ENCODE measurements at places on chromosomes 7 and 10.

- DNase-seq, result no peak
Measured at GRCh38 chr10:132965411-132966057, 23.2 kb upstream of the CFAP46 start.

DNA sequence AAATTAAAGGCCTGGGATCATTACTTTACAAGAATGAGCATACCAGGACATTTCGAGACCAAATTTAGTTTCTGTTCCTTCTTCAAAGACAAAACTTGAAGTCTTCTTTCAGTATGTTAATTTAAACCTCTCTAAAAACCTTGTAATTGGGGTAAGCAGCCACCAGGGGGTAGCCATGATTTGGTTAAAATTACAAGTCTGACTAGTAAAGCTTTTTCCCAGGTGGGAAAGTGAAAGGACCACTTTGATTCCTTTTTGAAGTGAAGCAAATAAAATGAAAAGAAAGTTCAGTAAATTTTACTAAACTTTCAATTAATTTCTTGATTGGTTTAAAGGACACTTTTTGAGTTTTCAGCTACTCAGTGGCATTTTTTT lies 294.3 kb downstream of the BBS9 start:
- DNase-seq, result no peak

- no peak for DNase-seq
Measured at GRCh38 chr10:122445469-122445868, 9.0 kb upstream of the ARMS2 start.

- DNase-seq, result no peak
Measured at GRCh38 chr10:24930427-24930826, 22.0 kb downstream of the PRTFDC1 start.

- DNase-seq, result no peak
Measured at GRCh38 chr10:45418849-45419675, 45.0 kb downstream of the ALOX5 start.

DNA sequence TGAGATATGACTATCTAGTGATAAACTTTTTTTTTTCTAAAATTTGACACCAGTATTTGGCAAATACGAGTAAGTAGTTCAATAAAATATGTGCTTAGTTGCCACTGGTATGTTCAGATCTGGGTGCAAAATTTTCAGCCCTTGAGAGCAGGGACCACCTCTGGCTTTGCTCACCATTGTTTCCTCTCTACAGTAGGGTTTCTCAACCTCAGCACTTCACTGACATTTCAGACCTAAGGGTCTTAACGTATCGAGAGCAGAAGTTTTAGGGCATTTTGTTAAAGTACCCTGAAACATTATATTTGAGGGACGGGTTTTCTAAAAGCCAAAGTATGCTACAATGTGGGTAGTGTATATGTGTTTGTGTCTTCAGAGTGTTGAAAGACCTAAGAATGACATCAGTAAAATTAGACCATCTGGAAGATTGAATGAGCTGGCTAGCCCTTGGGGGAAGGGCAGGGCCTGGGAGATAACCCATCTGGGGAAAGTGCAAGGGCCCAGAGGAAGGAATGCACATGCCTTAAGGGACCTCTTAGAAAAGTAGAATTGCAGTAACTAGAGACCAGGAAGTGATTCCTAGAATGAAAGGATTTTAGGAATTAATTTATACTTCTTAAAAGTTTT lies 11.8 kb downstream of the BZW2 start:
- DNase-seq, result no peak

GRCh38 chr7:43668035-43668434 lies 61.3 kb downstream of the COA1 start:
- DNase-seq, result no peak

DNA sequence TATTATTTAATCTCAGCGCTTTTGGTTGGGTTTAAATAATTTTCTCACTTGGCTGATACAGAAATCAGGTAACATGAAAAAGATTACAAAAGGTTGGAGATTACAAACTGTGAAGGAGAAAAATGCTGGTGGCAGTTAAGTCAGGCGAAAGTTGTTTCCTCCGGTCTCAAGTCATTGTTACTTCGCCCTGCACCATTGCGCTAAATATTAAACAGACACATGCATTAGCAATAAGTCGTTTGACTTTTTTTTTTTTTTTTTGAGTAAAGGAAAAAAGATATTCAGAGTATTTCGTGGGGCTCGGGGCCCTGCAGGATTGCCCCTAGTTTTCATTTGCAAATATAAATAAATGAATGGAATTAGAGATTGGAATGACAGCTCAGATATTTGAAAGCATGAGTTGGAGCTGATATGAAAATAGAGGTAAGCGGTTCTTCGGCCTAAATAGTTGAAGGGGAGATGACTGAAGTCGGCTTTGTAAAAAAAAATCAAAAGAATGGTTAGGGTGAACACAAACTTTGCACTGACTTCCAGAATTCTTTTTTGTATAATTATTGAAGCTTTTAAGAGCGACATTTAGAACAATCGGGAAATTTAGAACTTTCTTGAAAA lies 914 bp downstream of the SDHAF3 start:
- no peak for DNase-seq

DNA sequence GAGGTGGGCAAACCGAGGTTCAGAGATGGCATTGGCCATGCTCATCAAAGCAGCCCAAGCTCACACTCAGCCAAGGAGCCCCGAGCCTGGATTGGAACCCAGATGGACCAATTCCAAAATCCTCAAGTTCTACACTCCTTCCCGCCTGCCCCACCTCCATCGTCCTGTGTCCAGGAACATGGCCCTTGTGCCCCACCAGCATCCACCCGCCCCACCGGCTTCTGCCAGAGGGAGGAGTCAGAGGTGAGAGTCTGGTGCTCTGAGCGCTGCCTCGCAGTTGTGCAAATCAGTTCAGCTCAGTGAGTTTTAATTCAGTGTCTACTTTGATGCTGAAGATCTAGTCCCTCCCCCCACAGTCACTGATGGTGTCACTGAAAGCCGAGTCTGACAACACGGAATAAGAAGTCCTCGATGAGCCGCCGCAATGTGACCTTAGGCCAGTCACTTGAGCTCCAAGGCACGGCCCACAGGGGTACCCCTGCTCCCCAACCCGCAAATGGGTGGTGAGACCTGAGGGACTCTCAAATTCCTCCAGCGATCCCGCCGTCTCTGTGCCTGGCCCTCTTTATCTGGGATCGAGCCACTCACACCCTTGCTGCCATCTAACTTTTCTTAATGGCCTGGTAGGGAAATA lies 26.3 kb downstream of the PRKAG2 start:
- DNase-seq, result no peak

- no peak for DNase-seq
Measured at GRCh38 chr7:51059504-51060142, 257.0 kb downstream of the COBL start.

- DNase-seq, result no peak
Measured at GRCh38 chr10:123392182-123392963, 238.2 kb downstream of the BUB3 start.

DNA sequence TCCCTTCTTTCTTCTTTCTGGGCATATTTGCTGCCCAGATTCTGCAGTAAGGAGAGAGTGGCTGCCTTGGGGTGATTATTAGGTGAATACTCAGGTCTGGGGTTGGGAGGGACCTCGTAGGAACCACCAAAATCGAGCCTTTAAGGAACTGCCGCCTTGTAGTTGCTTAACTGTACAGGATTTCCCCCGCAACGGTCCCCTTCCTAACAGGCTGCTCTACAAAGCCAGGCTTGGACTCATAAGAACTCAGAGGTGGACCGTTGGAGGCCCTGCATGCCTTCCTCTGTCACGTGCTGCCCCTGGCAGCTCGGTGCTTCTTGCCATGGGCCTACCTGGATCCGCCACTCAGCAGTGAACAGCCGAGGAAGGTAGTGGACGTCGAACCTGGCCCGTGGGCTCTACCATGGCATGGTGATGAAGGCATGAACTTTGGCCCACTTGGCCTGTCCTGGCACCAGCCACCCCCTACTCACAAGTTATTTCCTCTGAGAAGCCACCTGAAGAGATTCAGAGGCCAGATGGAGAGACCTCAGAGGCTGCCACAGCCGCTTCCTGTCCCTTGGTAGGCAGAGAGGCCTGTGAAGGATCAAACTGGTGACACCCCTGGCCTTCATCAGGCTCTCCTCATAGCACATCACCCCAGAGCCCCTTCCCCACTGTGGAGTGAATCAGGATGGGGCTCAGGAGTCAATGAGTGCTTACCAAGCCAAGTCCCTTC lies 54.6 kb downstream of the NOD1 start:
- no peak for DNase-seq

- no peak for DNase-seq
Measured at GRCh38 chr10:51389415-51390321, 309.7 kb downstream of the CSTF2T start.

DNA sequence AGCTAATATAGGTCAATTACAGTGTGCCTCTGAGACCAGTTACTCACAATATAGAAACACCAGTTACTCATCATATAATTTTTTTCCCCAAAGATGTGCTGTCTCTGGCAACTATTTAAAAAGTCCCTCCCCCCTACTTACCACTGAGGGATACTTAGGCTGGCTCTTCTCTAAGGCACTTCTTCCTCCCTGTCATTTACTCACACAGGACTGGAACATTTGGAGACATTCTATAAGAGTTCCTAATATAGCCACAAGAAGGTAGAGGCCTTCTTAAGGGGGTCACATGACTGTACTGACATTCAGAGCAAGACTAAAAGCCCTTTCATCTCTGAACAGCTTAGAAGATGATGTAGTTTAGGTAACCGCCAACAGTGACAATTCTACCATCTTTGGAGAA lies 44.4 kb upstream of the SLIT1 start:
- no peak for DNase-seq

DNA sequence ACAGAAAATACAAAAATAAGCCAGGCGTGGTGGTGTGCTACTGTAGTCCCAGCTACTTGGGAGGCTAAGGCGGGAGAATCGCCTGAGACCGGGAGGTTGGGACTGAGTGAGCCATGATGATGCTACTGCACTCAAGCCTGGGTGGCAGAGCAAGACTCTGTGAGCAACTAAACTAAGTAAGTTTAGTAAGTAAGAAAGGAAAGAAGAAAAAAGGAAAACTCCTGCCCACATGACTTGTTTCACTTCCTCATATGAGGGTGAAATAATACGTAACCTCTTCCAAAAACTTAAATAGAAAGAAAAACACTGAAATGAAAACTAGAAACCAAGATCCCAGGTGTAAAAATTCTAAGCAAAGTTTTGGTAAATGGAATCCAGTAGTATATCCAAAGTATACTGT lies 79.6 kb downstream of the LARP4B start:
- DNase-seq, result no peak

- no peak for DNase-seq
Measured at GRCh38 chr10:75718991-75719390, 287.6 kb downstream of the LRMDA start.

DNA sequence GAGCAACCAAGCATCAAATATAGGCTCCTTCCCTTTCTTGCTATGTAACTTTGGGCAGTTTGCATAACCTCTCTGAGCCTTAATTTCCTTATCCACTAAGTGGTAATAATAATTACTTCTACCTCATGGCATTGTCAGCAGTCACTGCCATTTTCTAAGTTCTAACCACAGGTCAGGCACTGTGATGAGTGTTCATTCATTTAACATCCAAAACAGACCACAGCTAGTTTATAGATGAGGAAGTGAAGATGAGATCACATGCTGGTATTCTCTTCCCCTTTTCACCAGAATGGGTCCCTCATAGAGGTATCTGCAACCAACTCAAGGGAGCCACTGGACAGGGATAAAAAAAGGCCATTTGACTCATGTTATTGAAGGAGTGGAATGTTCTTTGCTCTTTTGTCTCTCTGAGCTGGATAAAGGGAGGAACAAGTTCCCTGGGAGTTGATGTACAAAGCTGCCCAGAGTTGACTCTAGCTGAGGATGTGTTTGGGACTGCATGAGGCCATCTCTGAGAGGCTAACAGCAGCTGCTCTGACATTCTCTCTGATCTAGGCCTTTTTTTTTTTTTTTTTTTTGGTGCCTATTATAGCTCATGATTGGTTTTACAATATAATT lies 65.0 kb downstream of the DNAJC12 start:
- DNase-seq, result no peak

- DNase-seq, result no peak
Measured at GRCh38 chr7:22563621-22564241, 63.7 kb upstream of the STEAP1B start.

DNA sequence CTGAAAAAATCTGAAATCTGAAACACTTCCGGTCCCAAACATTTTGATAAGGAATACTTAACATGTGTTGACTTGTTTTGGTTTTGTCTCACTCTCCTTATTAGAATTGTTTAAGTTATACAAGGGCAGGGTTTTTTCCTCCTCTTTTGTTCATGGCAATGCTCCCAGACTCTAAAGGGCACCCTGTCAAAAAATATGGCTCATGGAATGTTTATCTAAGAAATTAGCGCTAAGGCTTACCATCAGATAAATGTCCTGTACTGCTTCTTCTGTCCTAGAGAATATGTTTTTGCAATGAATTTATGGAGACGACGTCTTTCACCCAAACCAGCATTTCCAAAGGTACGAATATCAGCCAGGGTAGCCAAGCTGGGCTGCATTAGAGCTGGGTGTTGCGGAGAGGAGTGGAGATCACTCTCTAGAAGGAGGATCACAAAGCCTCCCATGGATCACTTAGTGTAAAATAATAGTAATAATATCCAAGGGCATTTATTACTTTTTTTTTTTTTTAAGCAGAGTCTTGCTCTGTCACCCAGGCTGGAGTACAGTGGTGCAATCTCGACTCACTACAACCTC lies 46.8 kb downstream of the ERLIN1 start:
- DNase-seq, result no peak

GRCh38 chr7:80882213-80882801 lies 36.5 kb downstream of the SEMA3C start:
- DNase-seq, result no peak

GRCh38 chr7:87107949-87108776 lies 44.1 kb upstream of the DMTF1 start:
- no peak for DNase-seq

DNA sequence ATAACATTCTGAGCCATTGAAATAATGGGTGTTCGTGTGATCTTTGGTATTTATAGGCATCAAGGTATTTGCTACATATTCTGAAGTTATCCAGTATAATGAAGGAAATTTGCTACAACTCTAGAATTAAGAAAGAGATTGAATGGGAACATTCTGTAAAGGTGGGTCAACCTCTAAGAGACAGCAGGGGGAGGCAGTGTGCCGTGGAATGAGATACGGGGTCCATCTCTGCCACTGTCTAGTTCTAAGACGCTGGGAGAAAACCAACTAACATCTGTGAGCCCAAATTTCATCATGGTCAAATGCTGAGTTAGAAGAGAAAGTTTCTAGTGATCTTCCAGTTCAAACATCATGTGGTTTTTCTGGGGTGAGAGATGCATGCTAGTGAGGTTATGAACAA lies 368.9 kb downstream of the SORCS1 start:
- no peak for DNase-seq

GRCh38 chr10:7563368-7563767 lies 103.4 kb downstream of the ITIH5 start:
- DNase-seq, result no peak
